ENCODE measurements at places on chromosomes 4 and X. TPM values are rescaled to one million over a fixed set of nuclear protein-coding genes. Genes with fewer than 3 reads are reported as not detected.

DNA sequence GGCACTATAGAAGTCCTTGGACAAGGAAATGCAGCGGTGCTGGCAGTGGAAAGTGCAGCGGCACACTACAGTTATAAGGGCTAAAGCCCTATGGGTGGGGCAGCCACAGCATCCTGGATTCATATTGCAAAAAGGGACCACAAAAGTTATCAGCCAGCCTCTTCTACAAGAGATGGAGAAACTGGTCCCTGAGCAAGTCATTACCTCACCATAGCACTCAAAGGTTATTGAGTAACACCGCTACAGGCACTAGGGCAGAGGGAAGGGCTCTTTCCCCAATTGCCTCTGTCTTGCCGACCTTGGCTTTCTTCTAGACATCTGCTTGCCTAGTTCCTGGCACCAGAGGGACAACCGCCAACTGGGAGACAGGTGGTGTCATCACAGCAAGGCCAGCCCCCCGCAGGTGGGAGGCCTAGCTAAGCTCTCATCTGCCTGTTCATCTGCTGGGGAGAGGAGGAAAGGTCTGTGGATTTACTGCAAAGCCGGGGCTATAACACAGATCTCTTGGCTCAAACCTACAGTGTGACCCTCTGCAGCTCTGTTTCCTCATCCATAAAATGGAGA, 600.0 kb downstream of the BCOR start:
- DNase-seq: no peak

- DNase-seq: no peak
Measured at GRCh38 chrX:11648705-11649519, 16.8 kb downstream of the ARHGAP6 start.

- DNase-seq: no peak
Measured at GRCh38 chr4:112840061-112840460, 203.1 kb downstream of the LARP7 start.

DNA sequence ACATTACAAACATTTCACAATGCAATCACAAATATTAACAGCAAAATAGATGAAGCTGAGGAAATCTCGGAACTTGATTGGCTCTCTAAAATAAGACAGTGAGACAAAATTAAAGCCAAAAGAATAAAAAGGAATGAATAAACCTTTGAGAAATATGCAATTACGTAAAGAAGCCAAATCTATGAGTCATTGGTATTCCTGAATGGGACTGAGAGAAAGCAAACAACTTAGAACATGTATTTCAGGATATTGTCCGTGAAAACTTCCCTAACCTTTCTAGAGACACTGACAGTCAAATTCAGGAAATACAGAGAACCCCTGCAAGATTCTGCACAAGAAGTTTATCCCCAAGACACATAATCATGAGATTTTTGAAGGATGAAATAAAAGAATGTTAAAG, 48.4 kb upstream of the SPANXN2 start:
- no peak for DNase-seq

DNA sequence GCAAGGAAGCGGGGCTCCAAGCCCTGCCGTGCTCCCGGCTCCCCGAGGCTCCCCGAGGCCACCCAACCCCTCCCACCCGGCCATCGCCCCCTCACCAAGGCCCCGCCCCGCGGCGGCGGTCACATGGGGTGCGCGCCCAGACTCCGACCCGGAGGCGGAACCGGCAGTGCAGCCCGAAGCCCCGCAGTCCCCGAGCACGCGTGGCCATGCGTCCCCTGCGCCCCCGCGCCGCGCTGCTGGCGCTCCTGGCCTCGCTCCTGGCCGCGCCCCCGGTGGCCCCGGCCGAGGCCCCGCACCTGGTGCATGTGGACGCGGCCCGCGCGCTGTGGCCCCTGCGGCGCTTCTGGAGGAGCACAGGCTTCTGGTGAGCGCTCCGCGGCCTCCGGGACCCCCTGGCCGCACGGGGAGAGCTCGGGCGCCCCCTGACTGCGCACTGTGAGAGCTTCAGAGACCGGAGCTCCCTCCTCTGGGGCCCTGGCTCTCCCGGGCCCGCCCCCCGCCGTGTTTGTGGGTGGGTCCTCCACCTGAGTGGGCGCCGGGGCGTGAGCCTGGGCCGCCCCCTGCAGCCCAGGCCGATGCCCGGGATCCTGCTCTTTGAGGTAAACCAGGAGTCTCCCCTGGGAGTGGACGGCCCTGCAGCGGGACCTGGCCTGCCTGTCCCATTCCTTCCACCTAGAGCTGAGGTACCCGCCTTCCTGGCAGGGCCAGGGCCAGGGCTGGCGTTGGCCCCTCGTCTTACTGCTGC, at the start of gene IDUA:
TSS of gene IDUA (plus strand) at position 166 of the 745 bp plus-strand sequence. CDS start at position 207, 41 bp downstream.
- DNase-seq: no peak

DNA sequence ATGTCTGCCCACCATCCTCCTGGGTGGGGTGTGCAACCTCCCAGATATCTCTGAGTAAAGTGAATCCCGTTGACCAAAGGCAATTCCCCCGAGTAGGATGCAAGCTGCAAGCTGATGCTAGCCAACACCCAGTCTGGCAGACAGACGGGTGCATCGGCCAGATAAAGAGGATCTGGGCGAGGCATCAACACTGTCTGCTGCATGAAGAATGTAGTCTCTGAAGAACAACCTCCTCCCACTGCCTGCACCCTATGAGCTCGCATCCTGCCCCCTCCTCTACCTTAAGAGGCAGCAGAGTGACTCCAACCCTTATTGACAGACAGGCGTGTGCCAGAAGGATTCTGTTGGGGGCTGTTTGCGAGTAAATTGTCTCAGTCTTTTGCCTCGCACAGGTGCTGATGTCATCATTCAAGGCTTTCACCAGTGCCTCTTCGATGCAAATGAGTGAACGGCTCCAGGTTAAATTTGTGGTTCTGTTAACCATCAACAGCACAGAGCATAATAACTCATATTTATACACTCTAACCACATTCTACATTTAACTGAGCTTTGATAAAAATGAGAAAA, 546.9 kb downstream of the BCOR start:
- no peak for DNase-seq

The SOWAHD gene
- polyA plus RNA-seq: 0.83 TPM

The SPANXN4 gene
- not detected for polyA plus RNA-seq

The CLGN gene
- 3.8 TPM for polyA plus RNA-seq

The DMRTC1B gene
- 3.6 TPM for polyA plus RNA-seq

The PDE6B gene
- polyA plus RNA-seq: 31.3 TPM
